ENCODE measurements at places on chromosomes 1 and 21.

DNA sequence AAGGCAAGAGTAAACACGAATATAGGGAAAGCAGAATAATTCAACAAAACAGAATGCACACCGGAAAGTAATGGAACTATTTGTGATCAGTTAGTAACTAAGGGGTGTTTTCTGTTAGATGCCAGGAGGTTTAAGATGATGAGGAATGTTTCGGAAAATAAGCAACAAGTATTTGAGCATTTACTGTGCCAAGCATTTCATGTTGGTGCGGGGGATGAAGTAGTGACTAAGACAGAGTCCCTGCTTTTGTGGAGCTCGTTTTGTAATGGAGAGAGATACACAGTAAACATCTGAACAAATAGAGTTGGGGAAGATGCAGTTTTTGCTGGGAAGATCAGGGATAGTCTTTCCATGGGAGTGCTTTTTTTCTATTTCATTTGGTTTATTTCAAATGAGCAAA, 78.7 kb downstream of the DYRK1A start:
- no peak for DNase-seq

DNA sequence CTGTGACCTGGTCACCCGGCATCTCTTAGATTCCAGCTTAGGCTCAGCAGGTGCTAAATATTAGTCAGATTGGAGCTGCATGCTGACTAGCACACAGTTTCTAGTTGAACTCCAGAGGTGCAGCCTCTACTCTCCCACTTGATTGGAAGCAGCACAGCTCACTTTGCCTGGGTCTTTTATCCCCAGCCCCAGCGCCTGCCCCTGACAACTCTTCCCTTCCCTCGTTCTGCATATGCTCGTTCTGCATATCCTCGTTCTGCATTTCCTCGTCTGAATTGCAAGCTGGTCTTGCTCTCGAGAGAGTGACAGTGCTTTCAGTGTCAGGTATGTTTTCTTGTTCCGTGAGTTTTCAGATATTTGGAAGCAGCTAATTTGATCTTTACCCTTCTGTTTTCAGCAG, 11.7 kb downstream of the COL18A1 start:
- DNase-seq: no peak

- no peak for DNase-seq
These were observed 2.8 kb downstream of the DOP1B start for GRCh38 chr21:36159356-36159921.

DNA sequence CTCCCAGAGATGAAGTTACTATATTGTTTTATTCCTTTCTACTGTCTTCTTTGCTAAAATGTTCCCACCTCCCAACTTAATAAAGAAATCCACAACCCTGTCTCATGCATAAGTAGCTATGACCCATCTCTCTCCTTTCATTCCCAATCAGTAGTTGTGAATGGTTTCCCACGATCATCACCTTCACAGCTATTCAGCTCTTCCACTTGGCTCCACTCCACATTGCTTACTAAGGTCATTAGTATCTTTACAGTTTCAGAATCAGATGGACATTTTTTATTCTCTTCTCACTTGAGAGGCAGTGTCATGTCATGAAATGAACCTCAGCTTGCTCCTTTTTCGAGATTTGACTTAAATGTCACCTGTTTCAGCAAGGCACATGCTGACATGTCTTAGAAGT, 47.1 kb upstream of the COG2 start:
- DNase-seq: no peak

- peak; percentile 48 for DNase-seq
These were observed 8.6 kb downstream of the MORN1 start for GRCh38 chr1:2382621-2383361.

GRCh38 chr1:151478140-151478812, 19.0 kb upstream of the POGZ start:
- DNase-seq: no peak
